NCI-H187 treated with DMSO at 0.1 percent for 48 hours (cell line): ENCODE measurements at places on chromosomes 7 and 10.

DNA sequence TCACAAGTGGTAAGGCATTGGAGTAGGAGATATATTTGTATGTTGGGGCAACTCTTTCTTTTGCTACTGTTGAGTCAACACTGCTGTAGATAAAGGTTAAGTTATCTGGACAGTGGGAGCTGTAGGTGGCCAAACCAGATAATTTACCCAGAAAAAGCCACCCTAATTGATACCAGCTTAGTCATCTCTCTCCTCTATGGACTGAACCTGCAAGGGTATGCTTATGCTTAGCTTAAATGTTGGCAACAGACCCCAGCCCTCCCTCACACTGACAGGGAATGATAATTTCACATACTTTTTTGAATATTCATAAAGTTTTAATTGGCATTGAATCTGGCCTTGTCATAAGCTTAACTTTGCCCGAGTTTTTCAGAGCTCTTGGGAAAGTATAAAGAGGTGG is 66.3 kb downstream of the CREB5 start:
- DNase-seq: no peak

GRCh38 chr7:88465600-88465999 is 158.9 kb upstream of the STEAP4 start:
- no peak for DNase-seq

GRCh38 chr10:51886438-51887068 is 187.2 kb upstream of the CSTF2T start:
- DNase-seq: no peak

- no peak for DNase-seq
These were observed 46.1 kb upstream of the EXOC6 start for GRCh38 chr10:92801978-92802872.

GRCh38 chr7:101718363-101719122 is 89.4 kb upstream of the MYL10 start:
- no peak for DNase-seq

- DNase-seq: no peak
These were observed 165.3 kb upstream of the ZMIZ1 start for GRCh38 chr10:78903341-78903940.

DNA sequence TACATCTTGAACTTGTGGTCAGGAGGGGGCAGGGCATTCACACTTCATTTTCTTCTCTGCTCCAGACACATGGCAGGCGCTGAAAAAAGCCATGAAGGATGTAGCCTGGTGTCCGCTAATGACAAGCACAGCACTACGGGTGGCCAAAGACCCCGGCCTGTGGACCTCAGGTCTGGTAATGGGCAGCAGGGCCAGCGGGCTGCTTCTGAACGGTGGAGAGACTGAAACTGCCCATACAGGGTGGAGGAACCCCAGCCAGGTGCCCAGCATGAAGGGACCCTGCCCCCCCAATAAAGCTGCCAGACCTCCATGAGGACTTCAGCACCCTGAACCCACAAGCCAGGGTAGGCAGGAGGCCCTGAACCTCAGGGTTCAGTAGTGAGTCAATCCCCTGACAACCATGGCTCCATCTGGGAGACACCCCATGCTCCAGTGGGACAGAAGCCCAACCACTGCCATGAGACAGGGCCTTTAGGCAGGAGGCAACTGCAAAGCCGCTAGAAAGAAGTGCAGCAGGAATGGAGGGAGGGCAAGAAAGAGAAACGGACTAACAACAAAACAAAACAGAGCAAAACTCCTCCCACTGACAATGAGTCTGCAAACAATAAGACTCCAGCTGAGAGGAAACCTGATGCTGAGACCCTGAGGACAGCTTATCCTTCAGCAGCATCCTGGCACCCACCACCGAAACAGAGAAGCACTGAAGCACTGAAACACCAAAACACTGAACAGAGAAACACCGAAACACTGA is 140.2 kb upstream of the PPP2R2D start:
- DNase-seq: no peak

- DNase-seq: no peak
These were observed 214.4 kb upstream of the KIAA1217 start for GRCh38 chr10:23994459-23995046.

DNA sequence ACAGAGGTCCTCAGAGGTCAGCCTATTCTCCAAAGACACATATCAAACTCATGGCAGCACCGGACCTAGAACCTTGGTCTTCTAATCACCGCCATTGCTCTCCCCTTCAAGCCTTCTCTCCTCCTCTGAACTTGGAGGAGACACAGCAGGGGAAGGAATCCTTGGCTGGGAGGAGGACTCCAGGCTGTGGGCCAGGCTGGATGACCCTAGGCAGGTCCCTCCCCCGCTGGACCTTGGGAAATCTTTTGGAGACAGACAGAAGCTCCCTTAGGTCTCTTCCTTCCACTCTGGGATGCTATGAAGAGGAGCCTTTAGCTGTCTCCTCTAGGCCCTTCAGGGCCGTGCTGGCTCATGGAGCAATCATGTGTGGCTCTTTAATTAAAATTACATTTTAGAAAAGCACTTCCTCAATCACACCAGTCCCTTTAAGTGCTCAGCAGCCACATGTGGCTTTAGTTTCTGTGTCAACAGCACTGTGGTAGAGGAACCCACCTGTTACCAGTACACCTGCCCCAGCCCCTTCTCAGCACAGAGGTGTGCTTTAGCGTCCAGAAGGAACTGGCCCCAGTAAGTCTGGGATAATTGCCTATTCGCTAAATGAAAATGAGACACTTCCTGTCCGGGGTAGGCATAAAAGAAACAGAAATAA is 238.2 kb downstream of the CELF2 start:
- peak; percentile 18 for DNase-seq

GRCh38 chr7:17239046-17239445 is 59.4 kb upstream of the AHR start:
- DNase-seq: no peak
